ENCODE measurements at places on chromosomes 2 and 18.

DNA sequence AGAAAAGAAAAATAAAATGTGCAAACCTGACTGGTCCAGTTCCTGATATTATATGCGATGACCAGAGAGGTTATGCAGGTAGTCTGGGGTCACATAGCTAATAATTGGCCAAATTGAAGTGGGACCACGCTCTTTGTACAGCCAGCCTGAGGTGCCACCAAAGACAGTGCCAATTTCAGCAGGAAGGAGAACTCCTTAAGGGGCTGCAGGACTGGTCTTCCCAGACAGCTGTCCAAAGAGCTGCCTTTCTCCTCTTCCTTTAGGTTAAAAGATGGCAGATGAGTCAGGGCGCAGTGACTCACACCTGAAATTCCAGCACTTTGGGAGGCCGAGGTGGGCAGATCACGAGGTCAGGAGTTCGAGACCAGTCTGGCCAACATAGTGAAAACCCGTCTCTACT is 95.5 kb downstream of the ACKR3 start:
- no peak for DNase-seq

DNA sequence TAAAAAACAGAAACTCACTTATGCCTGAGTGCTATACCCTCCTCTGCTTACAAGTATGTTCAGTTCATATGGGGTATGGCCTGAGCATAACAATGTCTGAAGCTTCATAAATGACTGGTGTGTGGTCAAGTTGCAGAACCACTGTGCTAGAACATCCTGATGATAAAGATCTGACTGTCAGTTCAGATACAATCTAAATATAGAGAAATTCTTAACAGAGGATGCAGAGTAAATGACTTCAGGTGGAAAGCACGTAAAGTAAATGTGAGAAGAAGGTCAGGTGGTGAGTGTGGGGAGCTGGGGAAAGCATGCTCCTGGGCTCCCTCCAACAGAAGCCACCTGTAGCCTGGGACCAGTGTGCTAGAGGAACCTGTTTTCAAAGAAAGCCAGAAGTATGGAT is 926.2 kb downstream of the TSN start:
- DNase-seq, result no peak

- no peak for DNase-seq
Measured at GRCh38 chr2:210558708-210559107, 2.3 kb downstream of the CPS1 start.

DNA sequence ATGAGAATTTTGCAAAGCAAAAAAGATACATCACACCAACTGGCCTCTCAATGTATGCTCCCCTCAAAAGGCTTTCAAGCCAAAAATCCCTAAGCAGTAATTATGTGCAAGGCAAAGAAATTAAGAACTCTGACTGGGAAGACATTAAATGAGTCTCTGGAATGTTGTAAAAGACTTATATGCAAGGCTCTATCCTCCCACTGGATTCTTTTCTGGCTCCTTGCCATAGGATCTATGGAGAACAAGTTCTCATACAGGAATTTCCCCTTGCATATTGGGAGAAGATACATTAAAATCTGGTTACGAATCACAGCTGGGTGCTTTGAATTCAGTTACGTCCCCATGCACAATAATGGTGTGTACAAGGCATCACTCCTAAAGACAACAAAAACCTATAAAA is 73.4 kb upstream of the ATL2 start:
- DNase-seq, result no peak

DNA sequence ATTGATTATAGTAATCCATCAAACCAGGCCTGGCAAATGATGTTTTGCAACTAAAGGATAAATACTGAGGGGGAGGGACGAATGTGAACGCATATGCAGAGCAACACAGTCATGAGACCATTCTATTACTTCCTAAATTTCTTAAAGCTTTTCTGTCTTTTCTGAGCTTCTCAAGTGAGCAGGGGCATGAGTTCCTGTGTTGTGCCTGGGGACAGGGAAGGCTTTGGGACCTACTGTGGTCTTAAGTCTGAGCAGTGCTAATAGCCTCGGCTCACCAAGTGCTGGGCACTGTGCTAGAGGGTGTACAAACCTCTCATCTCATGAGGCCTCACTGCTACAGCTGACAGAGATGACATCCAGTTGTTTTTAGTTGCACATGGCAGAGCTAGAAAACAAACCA is 182.4 kb downstream of the NEDD4L start:
- DNase-seq, result no peak

- peak; percentile 9 for DNase-seq
Measured at GRCh38 chr2:20617892-20618467, 32.9 kb downstream of the HS1BP3 start.

- DNase-seq, result no peak
Measured at GRCh38 chr2:37637985-37638384, 33.5 kb downstream of the CDC42EP3 start.

DNA sequence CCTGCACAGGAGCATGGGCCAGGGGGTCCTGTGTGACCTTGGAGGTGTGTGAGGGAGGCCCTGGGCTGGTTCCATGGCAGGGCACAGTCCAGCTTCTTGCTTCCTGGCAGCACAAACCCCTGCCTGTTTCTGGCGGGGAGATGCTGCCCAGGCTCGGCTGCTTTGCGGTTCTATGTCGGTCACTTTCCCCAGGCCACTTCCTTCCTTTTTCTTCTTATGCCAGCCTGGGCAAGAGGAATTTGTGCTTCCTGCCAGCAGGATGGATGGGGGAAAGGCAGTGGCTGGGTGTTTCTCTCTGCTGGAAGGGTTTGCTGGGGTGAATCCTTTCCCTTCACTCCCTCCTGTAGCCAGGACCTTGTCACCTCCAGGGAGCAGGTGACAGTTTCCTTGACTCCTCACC is 24.3 kb downstream of the ASAP2 start:
- DNase-seq, result no peak

- no peak for DNase-seq
Measured at GRCh38 chr2:23585273-23586170, 200.5 kb downstream of the KLHL29 start.

GRCh38 chr2:127504552-127505430 is 21.5 kb downstream of the IWS1 start:
- DNase-seq, result no peak

DNA sequence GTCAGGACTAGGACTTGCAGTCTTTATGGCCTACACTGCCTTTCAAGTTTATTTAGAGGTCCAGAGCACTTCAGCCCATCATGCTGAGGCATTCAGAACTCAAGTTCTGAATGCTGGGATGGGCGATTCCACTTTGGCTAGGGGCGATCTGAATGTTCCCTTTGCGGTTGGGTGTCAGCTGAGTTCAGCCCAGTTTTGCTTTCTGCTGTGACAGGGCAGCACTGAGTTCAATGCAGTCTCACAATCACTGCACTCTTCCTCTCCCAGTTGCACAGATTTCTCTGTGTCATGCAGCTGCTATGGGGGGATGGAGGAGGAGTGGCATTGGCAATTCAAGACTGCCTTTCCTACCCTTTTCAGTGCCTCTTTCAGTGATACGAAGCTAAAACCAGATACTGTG is 1232.0 kb upstream of the FAM98A start:
- no peak for DNase-seq

DNA sequence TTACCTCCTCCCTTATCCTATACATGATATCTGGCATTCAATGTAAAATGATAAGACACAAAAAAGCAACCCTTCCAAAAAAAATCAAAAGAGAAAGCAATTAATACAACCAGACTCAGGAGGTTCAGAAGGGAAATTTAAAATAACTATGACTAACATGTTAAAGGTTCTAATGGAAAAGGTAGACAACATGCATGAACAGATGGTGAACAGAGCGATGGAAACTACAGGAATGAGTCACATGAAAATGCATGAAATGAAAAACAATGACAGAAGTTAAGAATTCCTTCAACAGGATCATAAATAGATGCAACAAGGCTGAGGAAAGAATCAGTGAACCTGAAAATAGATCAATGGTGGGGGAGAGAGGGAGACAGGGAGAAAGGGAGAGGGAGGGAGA is 26.1 kb upstream of the ERCC3 start:
- no peak for DNase-seq

GRCh38 chr2:120385355-120386127 is 39.6 kb downstream of the INHBB start:
- no peak for DNase-seq

DNA sequence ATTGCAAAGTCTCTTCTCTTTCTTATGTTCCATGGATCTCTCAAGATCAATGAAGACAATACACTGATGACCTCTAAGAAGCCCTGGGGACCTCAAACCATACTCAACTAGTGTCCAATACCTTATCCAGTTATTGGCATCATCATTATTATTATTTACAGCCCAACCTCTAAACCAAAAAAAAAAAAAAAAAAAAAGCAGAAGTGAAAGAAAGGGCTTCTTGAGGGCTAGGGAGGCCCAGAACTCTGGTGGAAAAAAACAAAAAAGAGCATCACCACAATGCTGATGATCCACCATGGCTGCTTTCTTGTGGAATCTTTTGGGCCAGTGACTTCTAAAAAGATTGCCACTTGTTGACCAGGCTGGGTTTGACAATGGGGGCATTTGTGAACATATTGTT is 324.9 kb downstream of the LPIN1 start:
- no peak for DNase-seq

DNA sequence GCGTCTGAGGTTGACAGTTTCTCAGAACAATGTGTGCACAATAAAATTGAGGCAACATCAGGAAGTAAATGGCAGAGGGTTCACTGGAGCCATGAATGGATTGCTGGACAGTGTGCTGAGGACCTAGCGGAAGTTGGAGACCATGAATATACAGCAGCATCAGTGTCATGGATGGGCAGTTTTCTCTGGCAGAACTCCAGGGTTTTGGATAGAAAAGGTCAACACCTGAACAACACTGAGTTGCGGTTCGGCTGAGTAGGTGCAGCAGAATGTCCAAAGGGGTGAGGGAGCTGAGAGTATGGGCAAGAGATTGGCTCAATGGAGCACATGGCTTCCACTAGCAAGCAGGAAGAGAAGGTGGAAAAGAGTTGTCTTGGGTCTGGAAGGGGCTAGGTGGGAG is 73.7 kb downstream of the DNER start:
- no peak for DNase-seq

Data from CD4-positive, alpha-beta T cell treated with Interleukin-21 for 1 hour (primary cell).